Hypothalamus (tissue), 51 donors: ENCODE measurements at places on chromosomes 5 and 9.

DNA sequence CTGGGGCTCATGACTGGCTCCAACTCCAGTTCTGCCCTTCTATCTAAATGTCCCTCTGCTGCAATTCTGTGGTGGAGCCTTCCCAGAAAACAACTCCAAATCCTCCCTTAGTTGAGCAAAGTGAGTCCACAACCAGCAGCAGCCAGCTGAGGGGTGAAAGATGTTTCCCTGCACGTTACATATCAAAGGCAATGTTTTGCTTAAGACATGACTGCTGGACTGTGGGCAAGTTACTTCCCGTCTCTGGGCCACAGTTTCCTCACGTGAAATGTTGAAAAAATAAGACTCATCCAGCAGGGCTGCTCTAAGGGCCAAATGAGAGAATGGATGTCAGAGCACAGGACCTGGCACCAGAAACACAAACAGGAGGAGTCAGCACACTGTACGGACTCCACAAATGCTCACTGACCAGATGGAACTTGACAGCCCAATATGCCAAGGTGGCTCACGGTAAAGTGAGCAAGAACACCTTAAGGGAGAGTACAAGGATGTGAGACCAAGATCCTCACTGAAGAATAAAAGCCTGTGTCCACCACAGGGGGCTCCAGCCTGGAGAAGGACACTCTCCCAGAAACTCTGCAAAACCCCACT is 138.4 kb upstream of the ABCA1 start:
- no peak for DNase-seq

DNA sequence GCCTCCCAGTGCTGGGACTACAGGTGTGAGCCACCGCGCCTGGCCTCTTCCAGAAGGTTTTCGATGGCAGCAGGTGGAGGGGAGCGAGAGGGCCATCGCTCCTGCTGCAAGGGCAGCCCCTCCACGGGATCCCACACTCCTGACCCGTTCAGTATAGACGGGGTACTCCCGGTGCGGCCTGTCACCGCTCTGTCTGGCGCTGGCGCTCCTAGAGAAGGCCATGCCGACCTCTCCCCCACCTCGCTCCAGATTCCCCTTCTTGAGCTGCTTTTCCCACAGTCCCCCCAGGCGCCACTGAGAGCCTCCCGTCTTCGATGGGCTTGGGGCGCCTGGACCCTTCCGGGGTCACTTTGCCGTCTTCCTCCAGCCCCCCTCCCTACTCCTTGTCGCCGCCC is 4.3 kb upstream of the SQSTM1 start:
- DNase-seq = no peak

- no peak for DNase-seq
Measured at GRCh38 chr5:173153842-173154241, 9.5 kb downstream of the BNIP1 start.

DNA sequence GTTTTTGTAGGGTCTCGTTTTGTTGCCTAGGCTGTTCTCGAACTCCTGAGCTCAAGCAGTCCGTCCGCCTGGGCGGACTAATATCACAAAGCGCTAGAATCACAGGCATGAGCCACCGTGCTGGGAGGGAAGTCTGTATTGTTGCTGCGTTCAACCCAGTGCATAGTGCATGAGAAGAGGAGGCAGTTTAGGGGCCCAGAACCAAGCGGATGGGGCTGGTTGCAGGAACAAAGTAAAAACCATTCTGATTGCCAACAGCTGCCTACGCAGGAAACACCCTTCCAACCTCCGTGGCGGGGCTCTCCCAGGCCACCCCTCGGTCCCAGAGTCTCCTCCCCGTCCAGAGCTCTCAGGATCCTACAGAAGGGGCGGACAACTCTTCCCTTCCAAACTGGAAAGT is 87.1 kb downstream of the ANXA2R start:
- DNase-seq = no peak

- DNase-seq = no peak
Measured at GRCh38 chr5:2591777-2592453, 159.6 kb downstream of the IRX2 start.

DNA sequence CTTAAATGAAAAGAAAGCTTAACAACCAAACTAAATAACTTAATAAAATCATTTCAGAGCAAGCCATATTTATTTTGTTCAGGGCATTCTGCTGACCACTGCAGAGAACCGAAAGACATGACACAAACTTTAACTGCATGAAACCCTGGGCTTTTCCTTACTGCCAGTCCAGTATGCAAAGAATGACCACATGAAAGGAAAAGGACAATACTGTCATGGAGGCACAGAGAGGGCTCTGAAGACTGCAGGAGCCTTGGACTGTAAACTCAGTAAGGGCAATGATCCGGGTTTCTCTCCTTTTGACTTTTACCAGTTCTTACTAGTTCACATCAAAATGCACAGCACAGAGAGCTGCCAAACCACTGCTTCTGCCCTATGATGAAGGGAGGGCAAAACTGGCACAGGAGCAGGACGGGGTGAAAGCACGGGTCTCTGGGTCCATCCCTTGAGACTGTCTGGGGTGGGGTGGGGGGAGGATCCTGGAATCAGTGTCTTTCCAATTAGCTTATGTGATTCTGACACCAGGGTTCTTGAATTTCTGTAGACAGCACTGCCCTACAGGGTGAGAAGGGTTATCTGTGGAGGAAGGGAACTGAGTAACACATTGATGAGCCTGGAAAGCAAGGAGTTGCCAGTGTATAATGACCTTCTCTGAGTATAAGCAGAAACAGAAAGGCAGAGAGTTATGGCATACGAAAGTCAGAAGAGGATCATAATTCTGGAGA is 44.7 kb downstream of the RNF130 start:
- DNase-seq = no peak

GRCh38 chr9:3826178-3826577 is 300.4 kb upstream of the RFX3 start:
- no peak for DNase-seq

- DNase-seq = no peak
Measured at GRCh38 chr5:107541400-107541799, 129.3 kb downstream of the EFNA5 start.

GRCh38 chr5:142686968-142687367 is 1.1 kb upstream of the FGF1 start:
- DNase-seq = no peak
